NCI-H146 (cell line): ENCODE measurements at places on chromosomes 11 and 22.

DNA sequence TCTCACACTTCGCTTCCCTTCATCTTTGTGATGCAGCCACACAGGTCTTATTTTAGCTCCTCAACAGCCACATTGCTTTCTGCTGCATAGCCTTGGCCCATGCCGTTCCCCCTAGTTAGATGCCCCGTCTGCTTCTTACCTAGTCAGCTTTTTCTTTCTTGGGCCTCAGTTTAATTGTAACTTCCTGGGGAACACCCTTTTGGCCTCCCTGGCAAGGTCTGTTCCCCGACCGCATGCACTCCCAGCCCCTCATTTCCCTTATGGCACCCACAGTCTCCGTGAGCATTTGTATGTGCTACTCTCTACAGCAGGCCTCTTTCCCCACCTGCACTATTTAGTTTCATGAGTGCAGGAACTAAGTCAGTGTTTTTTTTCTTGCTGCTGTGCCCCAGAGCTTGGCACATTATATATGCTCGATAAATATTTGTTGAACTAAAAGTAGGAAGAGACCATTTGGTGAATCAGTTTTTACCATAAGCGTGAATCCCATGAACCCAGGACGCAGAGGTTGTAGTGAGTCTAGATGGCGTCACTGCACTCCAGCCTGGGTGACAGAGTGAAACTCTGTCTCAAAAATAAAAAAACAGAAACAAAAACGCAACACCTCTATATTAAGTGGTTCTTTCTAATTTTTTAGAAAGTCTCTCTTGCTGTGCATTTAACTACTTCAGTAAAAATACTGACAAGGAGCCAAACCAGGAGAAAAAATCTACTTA, 38.5 kb downstream of the TNRC6B start:
- no peak for DNase-seq

DNA sequence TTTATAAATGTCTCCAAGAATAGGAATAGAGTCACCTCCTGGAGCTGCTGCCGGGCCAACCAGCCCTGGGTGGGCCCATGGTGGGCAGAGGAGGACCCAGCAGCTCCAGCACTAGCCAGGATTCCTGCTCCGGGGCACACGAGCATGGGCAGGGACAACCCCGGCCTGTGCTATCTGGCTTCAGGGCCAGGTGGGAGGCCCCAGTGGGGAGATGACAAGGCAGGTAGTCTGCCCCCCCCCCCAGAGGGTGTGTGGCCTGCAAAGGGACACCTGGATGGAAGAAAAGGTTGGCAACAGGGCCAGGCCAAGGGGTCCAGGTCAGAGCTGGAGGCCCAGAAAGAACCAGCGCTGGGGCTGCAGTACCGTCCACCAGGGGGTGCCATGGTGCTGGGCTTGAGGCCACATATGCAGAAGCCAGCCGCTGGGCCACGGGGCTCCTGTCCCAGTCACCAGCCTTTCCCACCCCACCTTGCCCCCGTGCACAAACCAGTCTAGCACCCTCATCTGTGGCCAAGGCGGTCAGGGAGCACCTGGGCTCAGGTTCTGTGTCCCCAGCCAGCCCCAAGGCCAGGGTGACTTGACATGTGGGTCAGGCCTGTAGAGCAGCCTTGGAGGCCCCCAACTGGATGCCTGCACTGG, 3.4 kb downstream of the TSPAN32 start:
- DNase-seq = peak; percentile 68

GRCh38 chr11:959027-959426, 33.4 kb downstream of the AP2A2 start:
- DNase-seq = no peak

GRCh38 chr11:130813638-130814037, 102.6 kb downstream of the SNX19 start:
- no peak for DNase-seq

GRCh38 chr22:21582801-21583740, 15.6 kb downstream of the UBE2L3 start:
- no peak for DNase-seq

DNA sequence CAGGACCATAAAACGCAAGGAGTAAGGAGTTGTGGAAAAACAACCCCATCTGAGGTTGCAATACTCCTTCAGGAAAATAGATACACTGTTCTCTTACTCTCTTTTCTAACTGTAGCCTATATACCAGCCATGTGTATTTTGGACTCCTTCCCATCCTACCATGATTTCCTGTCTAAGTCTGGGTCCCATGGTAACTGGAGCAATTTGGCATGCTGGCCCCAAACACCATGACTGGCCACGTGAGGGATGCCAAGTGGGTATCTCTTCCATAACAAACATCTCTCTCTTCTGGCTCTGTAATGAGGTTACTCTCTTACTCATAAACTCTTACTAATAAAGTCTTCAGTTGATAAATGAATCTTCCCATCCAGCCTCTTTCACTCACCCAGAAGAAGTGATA, 26.5 kb downstream of the ABTB2 start:
- DNase-seq = peak; percentile 59

DNA sequence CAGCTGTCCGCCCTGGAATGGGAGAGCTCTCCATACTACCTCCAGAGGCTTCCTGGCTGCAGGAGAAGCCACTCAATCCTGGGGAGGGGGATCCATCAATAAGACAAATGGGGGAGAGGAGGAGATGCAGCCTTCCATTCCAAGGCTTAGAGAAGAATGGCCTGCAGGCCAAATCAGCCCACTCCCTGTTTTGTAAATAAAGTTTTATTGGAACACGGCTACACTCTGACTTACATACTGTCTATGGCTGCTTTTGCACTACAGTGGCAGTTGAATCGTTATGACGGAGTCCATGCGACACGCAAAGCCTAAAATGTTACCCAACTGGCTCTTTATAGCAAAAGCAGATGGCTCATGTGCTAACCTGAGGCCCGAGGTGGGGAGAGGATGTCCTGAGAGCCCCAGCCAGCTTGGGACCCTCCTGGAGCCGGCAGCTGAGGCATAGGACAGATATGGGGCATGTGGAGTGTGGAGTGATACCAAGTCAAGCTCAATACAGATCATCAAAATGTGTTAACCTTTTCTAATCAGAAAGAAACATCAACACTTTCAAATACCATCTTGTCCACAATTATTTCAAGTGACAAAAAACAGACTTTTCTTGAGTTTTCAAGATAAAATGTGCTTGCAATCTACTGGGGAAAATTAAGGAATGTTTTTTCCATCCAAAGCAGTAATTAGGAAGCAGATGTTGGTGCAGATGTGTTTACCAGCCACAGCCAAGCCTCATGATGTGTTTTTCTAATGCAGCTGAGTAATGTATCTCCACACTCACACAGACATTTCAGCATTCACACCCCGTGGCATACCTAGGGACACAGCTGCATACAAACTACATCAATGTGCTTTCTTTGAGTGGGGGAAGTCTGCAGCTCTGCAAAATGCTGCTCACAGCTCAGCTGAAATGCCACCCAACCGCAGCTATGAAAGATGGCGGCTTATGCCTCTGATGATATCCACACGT, 181.6 kb downstream of the SHANK2 start:
- DNase-seq = no peak

DNA sequence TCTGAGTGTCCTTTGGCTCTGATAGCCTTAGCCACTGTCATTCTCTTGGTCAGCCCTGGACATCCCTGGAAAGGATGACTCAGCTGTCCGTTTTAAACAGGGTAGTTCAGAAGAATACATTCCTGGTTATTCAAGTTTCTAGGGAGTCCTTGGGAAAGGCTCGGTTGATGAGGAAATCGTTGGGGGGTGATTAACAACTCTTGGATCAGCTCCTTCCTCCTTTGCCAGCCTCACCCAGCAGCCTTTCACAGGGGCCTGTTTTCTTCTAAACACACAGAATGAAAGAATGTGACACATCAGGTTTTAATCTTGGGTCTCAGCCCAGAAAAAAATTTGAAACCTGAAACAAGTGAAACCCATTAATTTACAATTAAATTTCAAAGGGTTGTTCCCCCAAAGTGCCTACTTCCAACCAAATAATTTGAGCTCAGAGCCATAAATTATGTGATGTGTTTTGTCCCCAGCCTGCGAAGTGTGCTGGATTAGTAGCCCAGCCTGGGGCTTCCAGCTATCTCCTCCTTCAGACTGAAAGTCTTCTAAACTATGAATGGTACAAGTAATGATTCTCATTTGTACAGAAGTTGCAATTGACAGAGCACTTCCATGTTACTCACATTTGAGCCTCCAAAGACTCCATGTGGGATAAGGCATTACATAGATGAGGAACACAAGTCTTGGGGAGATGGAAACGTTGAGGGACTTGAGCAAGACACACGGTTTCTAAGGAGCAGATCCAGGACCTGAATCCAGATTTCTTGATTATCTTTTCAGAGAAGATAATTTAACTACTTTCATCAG, 19.3 kb upstream of the MRGPRX2 start:
- DNase-seq = no peak
